Spleen (tissue), 13 donors: ENCODE measurements at places on chromosomes 12 and 14. TPM values are rescaled to one million over a fixed set of nuclear protein-coding genes. Genes with fewer than 3 reads are reported as not detected.

GRCh38 chr12:96452261-96452922 is 37.0 kb upstream of the CFAP54 start:
- no peak for DNase-seq

- DNase-seq, result no peak
Observed at GRCh38 chr14:101554991-101555668, 6.2 kb upstream of the DIO3 start.

DNA sequence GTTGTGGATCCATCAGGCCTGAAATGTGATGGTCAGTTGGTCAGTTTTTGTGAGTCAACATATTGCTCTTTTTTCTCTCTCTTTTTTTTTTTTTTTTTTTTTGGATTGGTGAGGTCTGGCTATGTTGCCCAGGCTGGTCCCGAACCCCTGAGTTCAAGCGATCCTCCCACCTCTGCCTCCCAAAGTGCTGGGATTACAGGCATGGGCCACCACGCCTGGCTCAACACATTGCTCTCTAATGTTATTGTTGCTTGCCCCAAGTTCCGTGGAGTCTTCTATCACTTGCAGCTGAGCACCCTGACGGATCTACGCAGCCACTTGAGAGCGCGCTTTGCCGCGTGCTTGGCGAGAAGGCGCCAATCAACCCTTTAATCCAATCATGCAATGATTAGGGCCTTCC is 69.5 kb upstream of the DIO3 start:
- DNase-seq, result peak; percentile 30

DNA sequence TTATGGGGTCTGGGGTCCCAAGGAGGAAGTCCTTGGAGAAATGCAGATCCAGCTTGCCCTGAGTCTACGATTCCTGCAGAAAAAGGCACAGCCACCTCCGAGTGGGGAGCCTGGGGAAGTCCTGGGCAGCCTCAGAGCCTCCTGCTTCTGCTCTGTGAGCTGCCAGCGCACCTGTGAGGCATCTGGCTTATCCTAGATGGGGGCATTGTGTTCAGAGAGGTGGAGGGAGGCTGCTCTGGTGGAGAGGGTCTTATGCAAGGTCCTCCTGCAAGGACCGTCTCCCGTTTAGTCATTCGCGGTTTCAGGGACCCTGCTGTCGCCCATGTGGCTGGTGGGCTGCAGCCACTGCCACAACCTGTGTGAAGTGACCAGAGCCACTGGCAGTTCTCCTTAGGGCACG is 53.0 kb upstream of the PRMT8 start:
- DNase-seq, result no peak

- no peak for DNase-seq
Observed at GRCh38 chr12:121391619-121392324, 8.1 kb upstream of the RNF34 start.

- peak; percentile 86 for DNase-seq
Observed at GRCh38 chr12:7092229-7092985, at the start of gene C1R. Gene C1R (minus strand): TSS chr12:7092445. CDS start chr12:7092388, 57 bp downstream.

- no peak for DNase-seq
Observed at GRCh38 chr12:93943780-93944179, 204.6 kb upstream of the PLXNC1 start.

- DNase-seq, result no peak
Observed at GRCh38 chr12:104485651-104486362, 29.1 kb downstream of the CHST11 start.

DNA sequence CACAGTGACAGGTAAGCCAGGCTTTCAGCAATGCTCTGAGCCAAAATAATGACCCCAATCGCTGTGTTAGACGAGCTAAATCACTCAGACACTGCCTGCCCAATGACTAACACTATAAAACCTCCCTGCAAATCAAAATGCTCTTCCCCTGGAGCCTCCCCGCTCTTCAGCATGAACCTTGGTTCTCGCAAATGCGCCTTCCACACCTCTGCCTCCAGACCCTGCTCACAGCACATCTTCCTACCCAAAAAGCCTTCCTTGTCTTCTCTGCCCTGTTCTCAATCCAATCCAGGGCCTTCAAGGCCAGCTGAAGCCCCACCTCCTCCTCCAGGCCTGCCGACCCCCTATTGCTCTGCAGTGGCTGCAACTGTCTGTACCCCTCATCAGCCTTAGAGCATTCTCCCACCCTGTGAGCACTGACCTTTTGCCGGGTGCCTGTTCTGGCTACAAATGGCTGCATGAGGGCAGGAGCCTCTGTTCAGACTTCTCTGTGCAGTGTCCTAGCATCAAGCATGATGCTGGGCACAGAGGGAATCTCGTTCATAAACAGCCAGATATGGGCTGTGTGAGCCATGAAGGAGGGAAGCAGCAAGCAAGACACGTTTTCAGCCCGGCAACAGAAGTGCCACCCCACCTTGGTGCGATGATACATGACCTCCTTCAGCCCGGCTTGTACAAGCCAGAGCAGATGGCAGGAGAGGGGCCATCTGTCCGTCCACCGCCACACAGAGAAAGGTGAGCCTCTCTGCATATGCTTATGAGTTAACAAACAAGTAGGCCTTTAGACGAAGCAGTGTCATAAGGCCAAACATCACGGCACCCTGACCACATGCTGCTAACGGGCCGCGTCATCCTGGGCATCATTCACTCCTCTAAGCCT is 64.5 kb upstream of the DDX11 start:
- DNase-seq, result peak; percentile 47

Gene CCDC177
- total RNA-seq, result not detected

Gene DTX3
- total RNA-seq, result 15.3 TPM

Gene PROX2
- 0.43 TPM for total RNA-seq

Gene VWF
- total RNA-seq, result 272 TPM
